Substantia nigra (tissue), 51 donors: ENCODE measurements at places on chromosomes 2 and 18.
A peak's percentile ranks its signal among the peaks of the same experiment; 100 is the strongest.

DNA sequence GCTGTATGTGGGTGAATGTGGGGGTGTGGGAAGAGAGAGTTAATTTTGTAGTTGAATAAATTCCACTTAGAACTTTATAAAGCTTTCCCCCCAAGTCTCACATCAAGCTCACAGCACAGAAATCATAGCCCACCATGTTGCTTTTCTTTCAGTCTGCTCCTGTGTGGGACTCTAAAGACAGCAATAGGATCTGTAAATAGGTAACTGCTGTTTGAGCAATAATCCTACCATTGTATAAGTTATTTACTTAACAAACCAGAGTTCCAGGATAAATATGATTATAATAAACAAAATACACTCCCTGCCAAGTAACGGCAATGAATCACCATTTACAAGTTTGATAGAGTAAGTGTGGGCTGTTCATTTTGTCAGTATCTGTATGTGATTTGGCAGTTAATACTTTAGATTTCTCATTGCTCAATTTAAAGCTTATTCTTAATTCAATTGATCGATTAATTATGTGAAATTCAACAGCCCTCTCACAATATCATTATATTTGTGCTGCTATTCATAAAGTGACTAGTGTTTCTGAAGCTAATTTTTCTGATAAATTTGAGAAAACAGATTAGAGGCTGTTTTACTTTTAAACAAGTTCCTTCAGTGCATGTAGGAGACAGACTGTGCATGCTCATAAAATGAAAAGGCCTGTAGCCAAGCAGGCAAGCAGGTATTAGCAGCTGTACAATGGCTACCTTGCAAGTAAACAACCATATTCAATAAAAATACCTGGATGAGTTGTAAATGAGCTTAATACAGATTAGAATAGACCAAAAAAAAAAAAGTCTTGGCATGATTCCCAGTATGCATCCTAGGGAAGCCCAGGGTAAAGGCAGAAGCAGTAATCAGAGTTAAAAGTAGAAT, 142.7 kb downstream of the PDE11A start:
- no peak for DNase-seq

GRCh38 chr2:76008001-76008702, 297.4 kb upstream of the GCFC2 start:
- DNase-seq = no peak

- DNase-seq = no peak
These were observed 11.0 kb upstream of the LRRFIP1 start for GRCh38 chr2:237616373-237616733.

GRCh38 chr2:189372688-189373257, 68.5 kb upstream of the WDR75 start:
- no peak for DNase-seq

DNA sequence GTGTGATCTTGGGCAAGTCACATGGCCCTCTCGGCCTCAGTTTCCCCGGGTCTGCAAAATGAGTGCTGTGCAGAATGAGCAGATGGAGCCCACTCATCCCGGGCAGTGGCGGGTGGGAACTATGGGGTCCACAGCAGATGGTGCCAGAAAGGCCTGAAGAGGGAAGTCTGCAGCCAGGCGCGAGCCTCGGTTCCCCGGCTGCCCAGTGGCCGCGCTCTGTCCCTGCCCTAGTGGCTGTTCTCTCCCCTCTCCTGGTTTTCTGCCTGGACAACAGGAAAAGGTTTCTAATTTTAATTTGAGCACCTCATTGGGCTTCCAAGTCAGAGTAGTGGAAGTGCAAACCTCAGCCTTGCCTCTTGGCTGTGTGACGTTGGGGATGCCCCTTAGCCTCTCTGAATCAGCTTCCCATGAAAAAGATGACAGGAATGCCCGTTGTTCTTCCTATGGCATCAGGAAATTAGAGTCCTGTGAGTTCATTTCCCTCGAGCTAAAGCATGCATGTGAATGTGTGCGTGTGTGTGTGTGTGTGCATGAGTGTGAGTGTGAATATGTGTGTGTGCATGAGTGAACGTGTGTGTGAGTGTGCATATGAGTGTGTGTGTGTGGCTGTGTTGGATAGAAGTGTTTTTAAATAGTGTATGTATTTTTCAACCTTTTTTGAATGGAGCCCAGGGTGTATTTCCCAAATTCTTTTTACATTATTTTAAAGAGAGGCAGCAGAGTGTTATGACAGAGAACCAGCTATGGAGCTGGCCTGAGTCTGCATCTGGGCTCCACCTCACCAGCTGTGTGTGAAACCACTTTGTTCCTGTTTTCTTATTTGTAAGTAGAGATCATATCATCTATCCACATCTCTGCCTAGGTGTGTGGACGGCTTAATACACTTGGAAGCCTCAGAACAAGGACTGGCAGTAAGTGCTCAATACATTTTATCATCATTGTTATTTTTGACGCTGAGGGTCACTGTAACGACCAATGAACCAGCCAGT, 41.3 kb downstream of the RRM2 start:
- DNase-seq = no peak

DNA sequence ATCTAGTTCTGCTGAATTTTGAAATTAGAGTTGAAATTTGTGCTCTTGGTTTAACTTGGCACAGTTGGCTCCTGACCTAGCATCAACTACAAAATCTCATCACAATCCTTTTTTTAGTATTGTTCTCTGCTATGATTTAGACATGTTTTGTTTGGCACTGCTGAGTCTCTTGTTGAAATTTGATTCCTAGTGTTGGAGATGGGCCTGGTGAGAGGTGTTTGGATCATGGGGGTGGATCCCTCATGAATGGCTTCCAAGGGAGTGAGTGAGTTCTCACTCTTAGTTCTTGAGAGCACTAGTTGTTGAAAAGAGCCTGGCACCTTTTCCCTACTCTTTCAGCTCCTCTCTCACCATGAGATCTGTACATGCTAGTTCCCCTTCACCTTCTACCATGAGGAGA, 605.6 kb upstream of the SLC39A10 start:
- no peak for DNase-seq

GRCh38 chr2:137525132-137525531, 439.1 kb upstream of the HNMT start:
- DNase-seq = no peak

- no peak for DNase-seq
These were observed 124.2 kb upstream of the REV1 start for GRCh38 chr2:99613980-99614379.

DNA sequence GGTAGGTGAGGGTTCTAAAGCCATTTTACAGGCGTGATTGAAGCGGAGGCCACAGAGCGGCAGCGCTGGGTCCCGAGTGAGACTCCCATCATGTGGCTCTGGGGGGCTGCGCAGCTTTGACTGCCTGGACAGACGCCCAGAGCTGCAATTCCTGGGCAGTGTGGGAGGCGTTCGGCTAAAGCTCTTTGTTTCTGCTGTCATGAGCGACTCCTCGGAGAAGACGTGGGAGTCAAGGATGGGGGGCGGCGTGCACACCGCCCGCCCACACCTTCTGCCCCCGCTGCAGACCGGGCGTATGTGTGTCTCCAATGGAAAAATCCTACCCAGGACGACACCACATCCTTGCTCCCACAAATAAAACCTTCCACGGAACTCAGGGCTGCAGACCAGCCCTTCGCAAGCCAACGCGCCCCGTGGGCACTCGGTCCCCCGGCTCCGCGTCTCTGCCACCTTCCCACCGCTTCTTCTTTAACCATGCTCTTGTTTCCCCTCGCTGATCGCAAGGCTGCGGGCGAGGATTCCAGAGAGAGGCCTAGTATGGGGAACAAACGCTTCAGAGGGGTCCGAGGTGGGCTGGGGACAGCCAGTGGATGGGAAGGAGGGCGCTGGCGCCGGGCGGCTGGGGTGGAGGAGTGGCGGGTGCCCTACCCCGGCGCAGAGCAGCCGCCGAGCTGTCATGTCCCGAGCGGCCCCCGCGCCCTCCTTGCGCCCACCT, 680 bp upstream of the LBH start:
- no peak for DNase-seq

- peak; percentile 5 for DNase-seq
These were observed 1060.6 kb upstream of the FANCL start for GRCh38 chr2:59301466-59302402.

DNA sequence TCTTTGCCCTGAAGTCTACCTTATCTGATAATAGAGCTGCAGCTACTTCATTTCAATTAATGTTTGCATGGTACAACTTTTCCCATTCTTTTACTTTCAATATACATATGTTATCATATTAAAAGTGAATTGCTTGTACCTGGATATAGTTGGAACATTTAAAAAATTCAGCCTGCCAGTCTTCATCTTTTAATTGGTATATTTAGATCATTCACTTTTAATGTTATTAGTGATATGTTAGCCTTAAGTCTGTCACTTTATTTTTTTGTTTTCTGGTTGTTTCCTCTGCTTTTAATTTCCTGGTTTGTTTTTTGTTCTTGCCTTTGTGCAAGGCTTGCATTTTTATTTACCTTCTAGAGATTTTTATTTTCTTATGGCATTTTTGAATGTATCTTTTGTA, 158.2 kb downstream of the GALNT1 start:
- DNase-seq = no peak

- DNase-seq = no peak
These were observed 360.9 kb downstream of the LPIN1 start for GRCh38 chr2:12107321-12107720.

DNA sequence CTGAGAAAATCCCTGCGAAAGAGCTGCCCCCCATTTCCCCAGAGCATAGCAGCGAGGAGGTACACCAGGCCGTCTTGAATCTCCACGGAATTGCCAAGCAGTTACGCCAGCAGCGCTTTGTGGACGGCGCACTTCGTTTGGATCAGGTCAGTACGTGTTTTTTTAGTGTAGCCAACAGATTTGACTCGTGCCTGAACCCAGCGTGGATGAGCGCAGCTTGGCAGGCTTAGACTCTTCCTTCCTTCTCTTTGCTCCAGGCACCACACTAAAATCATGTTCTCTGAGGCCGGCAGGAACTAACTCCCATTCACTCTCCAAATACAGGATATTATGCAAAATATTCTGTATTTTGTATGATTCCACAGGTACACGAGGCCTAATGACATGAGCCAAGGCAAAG, 115.3 kb upstream of the ALPP start:
- no peak for DNase-seq

DNA sequence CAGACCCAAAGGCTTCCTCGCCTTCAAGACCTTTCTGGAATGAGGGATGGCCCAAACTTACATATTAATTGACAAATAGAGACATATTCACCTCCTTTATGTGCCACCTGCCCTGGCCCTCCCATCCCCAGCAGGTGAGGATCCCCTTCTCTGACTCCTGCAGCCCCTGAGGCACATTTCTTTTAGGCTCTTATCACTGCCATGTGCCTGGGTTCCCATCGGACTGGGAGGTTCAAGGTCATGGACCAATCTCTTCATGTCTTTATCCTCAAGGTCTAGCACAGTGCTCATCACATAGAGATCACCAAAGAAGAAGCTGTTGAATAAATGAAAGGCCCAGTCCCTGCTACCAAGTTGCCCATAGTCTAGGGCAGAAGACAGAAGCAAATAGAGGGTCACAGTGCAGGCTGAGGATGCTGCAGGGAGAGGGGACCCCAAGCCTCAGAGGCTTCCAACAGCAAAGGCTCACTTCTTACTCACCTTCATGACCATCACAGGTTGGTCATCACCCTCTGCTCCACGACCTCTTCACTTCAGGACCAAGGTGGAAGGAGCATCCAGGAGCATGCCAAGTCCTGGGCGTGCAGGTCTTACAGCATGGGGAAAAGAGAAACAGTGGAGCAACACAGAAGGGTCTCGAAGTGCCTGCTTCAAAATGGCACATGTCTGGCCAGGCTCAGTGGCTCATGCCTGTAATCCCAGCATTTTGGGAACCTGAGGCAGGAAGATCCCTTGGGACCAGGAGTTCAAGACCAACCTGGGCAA, 193.9 kb downstream of the SMAD2 start:
- no peak for DNase-seq

DNA sequence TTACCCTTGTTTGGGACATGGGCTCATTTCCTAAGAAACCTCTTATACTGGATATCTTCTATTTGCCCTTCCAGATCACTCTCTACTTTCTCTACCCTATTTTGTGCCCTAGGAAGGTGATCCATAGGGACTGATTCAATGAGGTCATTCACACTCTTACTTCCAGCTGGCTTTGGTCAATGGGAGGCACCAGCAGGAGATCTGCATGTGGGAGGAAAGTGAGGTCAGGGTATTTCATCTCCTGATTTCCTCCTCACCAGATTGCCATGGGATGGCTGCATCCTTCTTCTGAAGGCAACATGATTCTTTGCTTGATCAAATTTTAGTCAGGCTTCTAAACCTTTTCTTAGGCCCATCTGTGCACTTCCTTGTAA, 15.2 kb downstream of the M1AP start:
- DNase-seq = no peak

DNA sequence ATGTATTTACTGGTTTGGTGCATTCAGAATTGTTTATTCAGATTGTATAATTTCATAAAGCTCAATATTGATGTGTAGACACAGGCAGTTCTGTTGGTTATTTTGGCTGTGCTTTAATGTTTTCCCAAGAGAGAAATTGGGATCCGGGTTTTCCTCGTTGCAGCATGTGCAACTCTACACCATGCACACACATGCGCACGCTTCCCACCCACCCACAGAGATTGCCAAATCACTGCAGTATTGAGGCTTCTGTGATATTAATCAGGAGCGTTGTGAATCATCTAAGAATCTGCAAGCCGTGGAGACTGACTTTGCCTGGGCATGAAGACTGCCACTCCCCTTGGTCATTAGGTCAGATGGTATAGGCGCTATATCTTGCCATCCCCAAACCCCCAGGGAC, 571.5 kb downstream of the SLC4A3 start:
- no peak for DNase-seq

DNA sequence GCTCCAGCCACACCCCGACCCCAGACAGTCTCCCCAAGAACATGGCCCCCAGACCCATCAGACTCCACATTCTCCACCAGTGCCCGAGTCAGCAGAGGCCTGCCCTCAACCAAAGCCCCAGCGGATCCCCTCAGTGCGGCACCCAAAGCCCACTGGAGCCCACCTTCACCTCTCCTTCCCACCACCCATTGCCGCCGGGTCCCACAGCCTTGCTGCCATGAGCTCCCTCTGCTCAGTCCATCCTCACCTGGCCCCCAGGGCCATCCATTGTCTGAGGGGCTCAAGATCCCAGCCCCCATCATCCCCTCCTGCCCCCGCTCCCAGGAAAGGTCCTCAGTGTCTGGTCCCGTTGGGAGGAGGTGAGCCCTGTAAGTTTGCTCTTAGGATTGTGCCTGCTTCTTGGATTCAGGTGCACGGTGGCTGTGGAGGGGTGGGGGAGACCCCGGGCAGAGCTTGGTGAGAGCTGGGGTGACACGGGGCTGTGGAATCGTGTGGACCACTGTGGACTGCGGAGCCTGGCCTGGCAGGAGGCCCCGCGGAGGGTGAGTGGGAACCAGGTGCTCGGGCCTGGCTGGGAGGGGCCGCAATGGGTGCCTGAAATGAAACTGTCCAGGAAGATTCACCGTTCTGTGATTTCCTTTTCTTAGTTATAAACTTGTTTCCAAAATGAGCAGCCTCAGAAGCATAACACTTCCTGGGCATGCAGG, 32.7 kb upstream of the GPC1 start:
- DNase-seq = no peak

GRCh38 chr2:216113572-216113971, 4.4 kb downstream of the XRCC5 start:
- DNase-seq = no peak

DNA sequence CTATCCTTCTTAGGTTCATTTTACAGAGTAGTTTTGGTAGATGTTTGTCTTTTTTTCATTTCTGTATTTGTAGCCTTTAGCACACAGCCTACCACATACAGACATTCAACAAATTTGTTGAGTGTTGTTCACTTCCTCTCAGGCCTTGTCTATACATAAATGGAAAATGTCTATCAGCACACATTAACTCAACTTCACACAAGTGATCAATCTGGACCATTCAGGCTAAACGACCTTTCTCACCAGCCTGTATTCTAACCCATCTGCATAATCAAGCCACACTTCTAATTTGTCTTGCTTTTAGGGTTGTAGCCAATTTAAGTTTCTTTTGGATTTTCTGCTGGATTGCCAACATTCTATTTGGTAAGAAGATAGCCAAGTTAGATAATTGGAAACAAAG, 59.9 kb upstream of the DARS1 start:
- DNase-seq = no peak
